ENCODE measurements at places on chromosomes 7 and 10.

GRCh38 chr10:81546243-81546642 is 328.8 kb upstream of the NRG3 start:
- no peaks in the 10 kb centered on the region for H3K4me1 ChIP-seq
- H3K27ac ChIP-seq: no peak overlapping the region
- no peaks in the 10 kb centered on the region for H3K36me3 ChIP-seq
- no peak overlapping the region for H3K4me3 ChIP-seq
- no peaks in the 10 kb centered on the region for H3K27me3 ChIP-seq

DNA sequence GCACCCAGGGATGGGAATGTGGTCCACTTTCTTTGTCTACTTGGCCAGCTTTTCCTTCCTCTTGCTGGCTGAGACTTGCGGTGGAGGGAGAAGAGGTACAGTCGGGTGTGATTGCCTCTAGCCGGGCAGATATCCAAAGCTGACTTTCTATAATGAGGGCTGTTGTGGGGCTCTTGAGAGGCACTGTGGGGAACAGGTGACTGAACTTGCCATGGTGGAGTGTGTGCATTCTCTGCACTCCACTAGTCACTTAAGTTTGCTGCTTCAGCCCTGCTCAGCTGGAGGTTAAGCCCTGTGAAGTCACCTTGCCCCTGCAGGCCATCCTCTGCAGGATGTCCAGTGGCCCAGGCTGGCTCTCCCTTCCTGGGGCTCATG is 116.6 kb downstream of the AOAH start:
- H3K27me3 ChIP-seq: no peaks in the 10 kb centered on the region
- no peaks in the 10 kb centered on the region for H3K4me1 ChIP-seq
- no peaks in the 10 kb centered on the region for H3K36me3 ChIP-seq

DNA sequence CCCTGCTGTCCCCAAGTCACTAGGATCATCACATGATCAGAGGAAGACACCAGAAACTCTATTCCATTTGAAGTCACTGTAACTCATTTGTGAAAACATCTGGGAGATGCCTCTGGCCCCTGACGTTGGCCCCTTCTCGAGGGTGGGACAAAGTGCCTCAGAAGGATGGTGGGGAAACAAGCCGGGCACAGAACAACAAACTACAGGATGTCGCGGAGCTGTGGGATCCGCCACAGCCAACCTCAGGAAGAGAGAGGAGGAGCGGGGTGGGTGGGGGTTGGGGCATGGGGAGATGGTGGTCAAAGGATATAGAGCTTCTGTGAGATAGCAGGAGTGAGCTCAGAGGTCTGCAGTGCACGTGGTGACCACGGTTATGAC is 265.6 kb upstream of the TCERG1L start:
- DNase-seq: no peak
- no peak overlapping the region for H3K4me3 ChIP-seq
- peaks cover 16% of the 10 kb centered on the region for H3K27me3 ChIP-seq
- H3K4me1 ChIP-seq: no peaks in the 10 kb centered on the region
- no peaks in the 10 kb centered on the region for H3K36me3 ChIP-seq
- H3K27ac ChIP-seq: no peak overlapping the region

DNA sequence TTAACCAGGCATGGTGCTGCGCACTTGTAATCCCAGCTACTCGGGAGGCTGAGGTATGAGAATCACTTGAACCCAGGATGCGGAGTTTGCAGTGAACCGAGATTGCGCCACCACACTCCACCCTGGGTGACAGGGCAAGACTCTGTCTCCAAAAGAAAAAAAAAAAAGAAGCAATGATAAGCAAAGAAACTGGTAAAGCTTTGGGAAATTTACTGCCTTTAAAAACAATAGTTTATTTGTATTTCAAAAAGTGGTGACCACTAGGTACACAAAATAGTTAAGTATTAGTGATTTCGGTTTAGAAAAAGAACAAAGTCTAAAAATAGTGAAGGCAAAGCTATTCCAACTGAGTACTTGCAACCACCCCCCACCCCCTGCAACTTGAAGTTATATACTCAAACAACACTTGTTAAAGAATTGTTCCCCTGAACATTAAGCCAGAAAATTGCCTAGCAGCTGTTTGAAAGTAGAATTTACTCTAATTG is 37.7 kb downstream of the MALSU1 start:
- no peaks in the 10 kb centered on the region for H3K36me3 ChIP-seq
- DNase-seq: no peak
- no peak overlapping the region for H3K4me3 ChIP-seq
- no peaks in the 10 kb centered on the region for H3K27me3 ChIP-seq

GRCh38 chr10:63331586-63331985 is 134.2 kb downstream of the JMJD1C start:
- no peaks in the 10 kb centered on the region for H3K27me3 ChIP-seq
- no peak overlapping the region for H3K27ac ChIP-seq
- H3K36me3 ChIP-seq: no peaks in the 10 kb centered on the region
- no peak for DNase-seq
- H3K4me3 ChIP-seq: no peak overlapping the region
- no peaks in the 10 kb centered on the region for H3K4me1 ChIP-seq

DNA sequence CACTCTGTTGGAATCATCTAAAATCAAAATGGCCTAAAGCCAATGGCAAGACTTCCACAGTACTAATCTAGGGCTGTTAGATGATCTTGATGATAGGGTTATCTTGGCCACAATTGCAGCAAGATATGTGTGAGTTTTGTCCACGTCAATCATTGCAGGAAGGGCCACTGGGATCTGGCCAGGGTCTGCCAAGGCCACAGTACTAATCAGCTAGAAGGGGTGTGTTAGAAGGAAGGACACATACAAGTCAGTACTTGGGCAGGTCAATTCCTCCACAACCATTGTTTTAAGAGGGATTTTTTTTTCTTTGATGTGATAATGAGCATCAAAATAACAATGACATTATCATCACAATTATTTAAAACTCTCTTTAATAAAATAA is 1.6 kb downstream of the LMOD2 start:
- no peak for DNase-seq
- no peak overlapping the region for H3K4me3 ChIP-seq
- no peak overlapping the region for H3K27ac ChIP-seq

DNA sequence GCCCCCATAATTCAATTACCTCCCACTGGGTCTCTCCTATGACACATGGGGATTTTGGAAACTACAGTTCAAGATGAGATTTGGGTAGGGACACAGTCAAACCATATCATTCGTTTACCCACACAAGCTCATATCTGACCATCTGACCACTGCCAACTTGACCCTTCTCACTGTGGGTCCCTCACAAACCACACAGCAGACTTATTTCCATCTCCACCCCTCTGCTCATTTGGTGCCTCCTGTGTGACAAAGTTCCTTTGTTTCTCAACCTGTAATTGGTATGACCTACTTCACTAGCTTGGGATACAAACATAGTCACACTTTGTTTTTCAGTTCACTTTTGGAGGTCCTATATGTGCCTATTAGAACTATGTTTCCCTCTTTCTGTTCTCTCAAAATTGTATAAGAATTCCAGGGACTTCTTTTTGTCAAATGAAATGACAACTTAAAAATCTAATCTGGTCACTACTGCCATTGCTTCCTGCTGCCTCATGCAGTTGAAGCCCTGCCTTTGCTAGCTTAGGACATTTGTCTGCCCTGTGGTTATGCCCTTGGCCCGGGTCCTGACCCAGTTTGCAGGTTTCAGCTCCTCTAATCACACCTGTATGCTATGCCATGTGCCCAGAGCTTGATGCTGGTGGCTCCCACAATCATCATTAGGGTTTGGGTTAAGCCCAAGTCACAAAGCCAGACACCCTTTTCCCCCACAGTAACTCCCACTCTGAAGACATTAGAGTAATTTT is 69.9 kb downstream of the PPP1R3C start:
- no peaks in the 10 kb centered on the region for H3K36me3 ChIP-seq
- no peaks in the 10 kb centered on the region for H3K4me1 ChIP-seq
- no peaks in the 10 kb centered on the region for H3K27me3 ChIP-seq
- no peak for DNase-seq
- H3K27ac ChIP-seq: no peak overlapping the region
